ENCODE measurements at places on chromosomes 1 and 21.
A peak's percentile ranks its signal among the peaks of the same experiment; 100 is the strongest.

- no peak for DNase-seq
Measured at GRCh38 chr1:55210990-55211801, 4.0 kb downstream of the USP24 start.

GRCh38 chr1:215473943-215474342 lies 93.2 kb upstream of the KCTD3 start:
- DNase-seq: peak; percentile 33

DNA sequence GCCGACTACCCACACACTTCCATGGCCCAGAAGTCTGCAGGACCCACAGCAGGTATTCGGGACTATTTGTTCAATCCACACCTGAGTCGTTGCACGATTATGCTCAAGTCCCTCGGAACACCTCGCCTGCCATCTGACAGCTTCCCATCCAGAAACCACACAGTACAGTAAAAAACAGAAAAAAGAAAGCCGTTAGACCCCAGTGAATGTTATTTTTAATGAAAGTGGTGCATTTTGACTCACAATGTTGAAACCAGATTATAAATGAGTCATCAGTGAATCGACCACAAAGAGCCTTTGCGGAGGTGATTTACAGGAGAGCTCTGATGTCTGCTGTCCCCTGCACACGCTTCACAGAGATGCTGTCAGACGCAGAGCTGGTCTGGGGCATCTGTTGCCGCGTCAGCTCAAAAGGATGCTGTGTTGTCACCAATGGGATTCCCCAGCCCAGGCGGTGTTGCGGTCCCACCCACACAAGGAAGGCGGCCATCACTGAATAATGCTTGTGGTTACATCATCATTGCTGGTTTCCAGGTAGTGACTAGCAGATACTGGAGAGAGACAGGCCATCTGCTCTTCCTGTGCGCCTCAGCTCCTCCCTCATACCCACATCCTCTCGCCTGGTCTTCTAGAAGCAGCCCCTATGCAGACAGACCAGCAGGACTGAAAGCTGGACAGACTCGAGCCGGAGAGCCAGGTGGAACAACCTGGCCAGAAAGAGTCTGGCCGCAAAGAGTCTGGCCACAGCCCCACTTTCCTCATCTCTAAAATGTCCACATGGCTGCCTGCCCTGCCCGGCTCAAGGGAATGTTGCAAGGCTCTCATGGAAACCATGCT lies 116.8 kb downstream of the TOMM20 start:
- DNase-seq: no peak

DNA sequence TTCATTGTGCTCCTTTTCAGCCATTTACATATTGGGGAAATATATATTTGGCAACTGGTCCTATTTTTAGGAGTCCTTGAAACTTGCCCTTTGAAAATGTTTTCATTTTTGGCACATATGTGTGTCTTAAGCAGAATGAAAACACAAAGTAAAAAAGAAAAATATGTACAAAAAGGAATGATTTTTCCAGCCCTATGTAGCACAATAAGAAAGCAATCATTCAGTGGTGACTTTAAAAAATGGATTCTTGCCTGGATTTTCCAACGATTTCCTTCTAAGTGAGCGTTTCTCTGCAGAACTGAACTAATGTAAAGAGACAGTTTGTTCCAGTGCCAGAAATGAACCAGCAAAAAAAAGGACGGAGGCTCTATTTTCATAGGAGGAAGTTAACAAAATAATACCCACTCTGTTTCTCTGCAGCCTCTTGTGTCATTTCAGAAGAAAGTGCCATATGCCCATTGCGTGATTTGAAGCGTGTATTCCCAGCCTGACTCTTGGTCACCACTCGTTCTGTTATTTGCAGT lies 340.1 kb downstream of the SETD4 start:
- DNase-seq: no peak

GRCh38 chr1:162629077-162629627 lies 3.1 kb upstream of the DDR2 start:
- no peak for DNase-seq

DNA sequence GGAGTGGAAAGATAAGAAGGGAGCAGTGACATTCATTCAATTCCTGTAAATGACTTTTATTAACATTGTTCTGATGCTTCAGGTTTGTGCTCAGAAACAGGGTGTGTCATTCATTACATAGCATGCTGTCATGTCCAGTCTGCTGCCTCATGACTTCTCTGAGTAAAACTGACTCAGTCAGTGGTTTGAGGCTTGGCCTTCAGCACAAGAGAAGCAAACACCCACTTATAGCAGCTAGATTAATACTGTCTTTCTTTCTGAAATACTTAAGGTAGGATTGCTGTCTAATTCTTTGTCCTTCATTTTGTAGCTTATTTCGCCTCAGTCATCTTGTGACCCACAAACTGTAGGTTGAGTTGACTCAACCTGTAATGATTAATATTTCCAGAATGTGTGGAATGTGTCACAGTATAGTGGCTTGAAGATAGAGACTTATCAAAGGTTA lies 32.9 kb downstream of the RASAL2 start:
- no peak for DNase-seq

GRCh38 chr1:213327017-213327667 lies 276.1 kb downstream of the RPS6KC1 start:
- no peak for DNase-seq

- DNase-seq: no peak
Measured at GRCh38 chr1:30318413-30318812, 405.0 kb downstream of the MATN1 start.

DNA sequence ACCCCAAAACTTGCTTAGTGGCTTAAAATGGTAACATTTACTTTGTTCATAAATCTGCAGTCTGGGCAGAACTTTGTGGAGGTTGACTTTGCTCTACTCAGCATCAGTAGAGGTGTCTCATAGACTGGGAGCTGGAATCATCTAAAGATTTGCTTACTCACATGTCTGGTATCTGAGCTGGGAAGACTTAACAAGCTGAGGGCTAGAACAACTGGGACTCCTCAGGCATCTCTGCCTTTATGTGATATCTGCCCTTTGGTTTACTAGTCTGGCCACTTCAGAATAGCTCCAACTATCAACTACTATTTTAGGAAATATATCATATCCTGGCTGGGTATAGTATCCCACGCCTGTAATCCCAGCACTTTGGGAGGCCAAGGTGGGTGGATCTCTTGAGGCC lies 82.5 kb downstream of the C4BPA start:
- DNase-seq: no peak

DNA sequence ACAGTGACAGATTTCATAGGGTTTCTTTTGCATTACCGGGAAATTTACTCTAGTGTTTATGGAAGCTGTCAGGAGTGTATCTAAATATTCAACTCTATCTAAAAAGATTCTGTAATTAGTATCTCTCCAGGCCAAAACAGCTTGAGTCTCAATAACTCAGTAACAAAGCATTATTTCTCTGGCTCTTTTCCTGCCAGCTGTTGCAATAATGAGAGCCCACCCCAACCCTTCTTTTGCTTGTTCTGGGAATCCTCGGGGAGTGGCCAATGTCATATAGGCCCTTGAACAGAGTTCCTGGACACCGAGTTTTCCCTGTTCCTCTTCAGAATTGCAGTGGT lies 120.1 kb upstream of the SGIP1 start:
- DNase-seq: no peak

DNA sequence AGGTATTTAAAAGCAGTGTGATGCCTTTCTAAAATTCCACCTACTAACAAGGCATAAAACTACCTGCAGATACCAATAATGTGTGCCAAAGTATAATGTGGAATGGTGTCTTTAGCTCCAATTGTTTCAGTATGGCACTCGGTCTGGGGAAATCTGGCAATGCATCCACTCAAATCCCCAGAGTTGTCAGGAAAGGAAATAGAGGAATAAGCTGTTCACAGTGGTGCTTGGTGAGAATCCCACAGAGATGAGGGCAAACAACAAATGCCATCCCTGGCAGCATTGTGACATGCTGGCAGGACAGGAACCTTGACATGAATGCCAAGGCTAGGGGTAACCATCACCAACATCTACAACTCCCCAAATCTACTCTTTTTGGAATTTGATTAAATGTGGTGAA lies 240.7 kb downstream of the BARHL2 start:
- no peak for DNase-seq

GRCh38 chr1:180842052-180842451 lies 70.6 kb upstream of the KIAA1614 start:
- no peak for DNase-seq

DNA sequence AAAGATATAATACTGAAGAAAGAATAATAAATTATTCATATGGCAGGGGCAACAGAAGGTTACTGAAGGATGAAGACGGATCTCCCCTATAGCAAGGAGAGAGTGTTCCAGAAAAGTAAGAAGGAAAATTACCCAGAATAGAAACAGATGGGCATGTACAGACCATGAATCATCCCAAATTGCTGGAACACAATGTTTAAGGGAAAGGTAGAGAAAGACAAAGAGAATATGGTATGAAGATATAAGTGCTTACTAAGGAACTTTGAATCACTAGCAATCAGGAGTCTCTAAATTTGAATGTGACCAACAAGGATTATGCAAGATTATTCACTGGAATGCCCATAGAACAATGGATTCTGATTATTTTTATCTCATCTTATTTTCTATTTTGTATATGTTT lies 375.4 kb downstream of the COL11A1 start:
- no peak for DNase-seq

DNA sequence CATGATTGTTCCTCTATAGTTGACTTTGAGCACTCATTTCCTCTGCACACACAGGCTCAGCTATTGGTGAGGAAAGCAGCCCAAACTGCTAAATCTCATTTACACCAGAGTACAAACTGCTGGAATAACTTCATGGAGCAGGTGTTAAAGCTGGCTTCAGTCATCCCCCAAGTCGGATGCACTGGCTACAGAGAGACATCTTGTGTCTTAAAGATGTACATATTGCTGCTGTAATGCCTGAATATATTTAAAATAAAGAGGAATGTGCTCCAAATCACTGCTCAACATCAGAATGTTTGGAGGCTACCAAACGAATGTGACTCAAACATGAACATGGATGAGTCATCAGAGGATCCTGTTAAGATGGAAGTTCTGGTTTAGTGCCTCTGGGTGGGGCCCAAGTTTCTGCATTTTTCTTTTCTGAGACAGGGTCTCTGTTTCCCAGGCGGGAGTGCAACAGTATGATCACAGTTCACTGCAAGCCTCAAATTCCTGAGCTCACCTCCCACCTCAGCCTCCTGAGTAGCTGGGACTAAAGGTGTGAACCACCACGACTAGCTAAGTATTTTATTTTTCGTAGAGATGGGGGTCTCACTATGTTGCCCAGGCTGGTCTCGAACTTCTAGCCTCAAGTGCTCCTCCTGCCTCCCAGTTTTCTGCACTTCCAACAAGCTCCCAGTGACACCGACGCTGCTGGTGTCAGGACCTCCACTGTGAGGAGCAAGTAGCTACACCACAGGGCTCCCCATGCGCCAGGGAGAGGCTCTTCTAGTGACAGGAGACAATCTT lies 79.0 kb upstream of the KRTAP19-8 start:
- no peak for DNase-seq
